ENCODE measurements at places on chromosomes 6 and 20. TPM values are rescaled to one million over a fixed set of nuclear protein-coding genes. Genes with fewer than 3 reads are reported as not detected.

Gene GSTA2
- total RNA-seq, result not detected

Gene GLO1
- 4.3 TPM for total RNA-seq

Gene BHLHE23
- not detected for total RNA-seq

Gene SLC44A4
- total RNA-seq, result 201 TPM

Gene RGS17
- 0.45 TPM for total RNA-seq

Gene NTSR1
- total RNA-seq, result not detected

Gene GMPR
- total RNA-seq, result 29.3 TPM

Gene RFX6
- total RNA-seq, result not detected

DNA sequence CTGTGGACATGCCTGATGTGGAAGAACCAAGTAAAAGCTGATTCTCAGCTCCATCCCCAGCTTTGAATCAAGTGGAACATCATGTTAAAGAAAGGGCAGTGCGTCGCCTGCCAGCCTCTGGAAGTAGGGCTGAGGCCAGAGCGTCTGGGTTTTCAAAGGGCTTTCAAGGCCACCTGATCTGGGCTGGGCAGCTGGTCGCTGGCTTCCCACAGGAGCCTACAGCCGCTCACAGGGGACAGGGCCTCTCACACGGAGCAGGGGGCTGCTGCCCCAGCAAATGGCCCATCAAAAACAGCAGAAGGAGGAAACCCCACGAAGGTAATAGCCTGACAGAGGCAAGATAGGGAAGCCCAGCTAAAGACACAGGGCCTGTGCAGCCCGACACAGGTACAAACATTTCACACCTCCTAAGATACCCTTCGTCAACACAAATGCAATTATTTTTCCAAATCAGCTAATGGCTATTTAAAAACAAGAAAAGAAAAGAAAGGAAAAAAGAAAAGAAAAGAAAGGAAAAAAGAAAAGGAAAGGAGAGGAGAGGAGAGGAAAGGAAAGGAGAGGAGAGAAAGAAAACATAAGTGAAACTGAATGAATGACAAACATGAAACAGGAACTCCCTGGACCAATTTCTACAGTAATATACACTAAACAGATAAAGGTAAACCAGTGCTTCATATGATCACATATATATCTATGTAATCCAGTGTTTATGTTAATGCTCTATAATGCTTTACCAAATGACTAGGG lies 24.8 kb downstream of the RRBP1 start:
- no peaks in the 10 kb centered on the region for H3K27me3 ChIP-seq
- H3K27ac ChIP-seq, result no peak overlapping the region
- peaks cover 62% of the 10 kb centered on the region for H3K36me3 ChIP-seq
- peaks cover 23% of the 10 kb centered on the region for H3K4me1 ChIP-seq
- no peak for DNase-seq

GRCh38 chr6:25866011-25866410 lies 8.0 kb downstream of the SLC17A3 start:
- no peaks in the 10 kb centered on the region for H3K4me1 ChIP-seq
- H3K27ac ChIP-seq, result no peak overlapping the region
- no peak overlapping the region for H3K4me3 ChIP-seq
- no peak for DNase-seq
- H3K36me3 ChIP-seq, result no peaks in the 10 kb centered on the region

DNA sequence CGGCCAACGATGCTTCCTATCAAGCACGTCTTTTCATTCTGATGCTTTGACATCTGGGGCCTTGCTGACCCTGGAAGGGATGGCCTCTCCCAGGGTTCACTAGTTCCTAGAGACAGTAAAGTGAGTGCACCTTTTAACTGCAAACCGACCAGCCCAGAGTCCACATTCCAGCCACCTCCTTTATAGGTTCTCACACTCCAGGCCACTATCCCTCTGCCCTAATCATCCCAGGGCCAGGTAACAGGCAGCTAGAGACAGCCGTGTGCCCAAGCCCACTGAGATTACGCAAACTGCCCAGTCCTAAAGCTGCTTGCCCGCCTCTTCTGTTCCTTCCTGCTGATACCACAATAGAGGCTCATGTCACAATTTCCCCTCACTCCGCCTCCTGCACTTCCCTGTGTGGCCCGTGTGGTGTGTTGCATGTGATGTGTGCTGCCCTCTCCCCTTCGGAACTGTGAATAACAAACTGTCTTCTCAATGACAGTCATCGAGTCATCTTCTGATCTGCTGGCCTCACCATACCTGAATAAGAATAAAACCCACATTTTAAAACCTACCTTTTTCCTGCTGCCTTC lies 123.7 kb upstream of the EXOC2 start:
- H3K27ac ChIP-seq, result no peak overlapping the region
- H3K27me3 ChIP-seq, result no peaks in the 10 kb centered on the region
- peaks cover 11% of the 10 kb centered on the region for H3K4me1 ChIP-seq
- no peak for DNase-seq

DNA sequence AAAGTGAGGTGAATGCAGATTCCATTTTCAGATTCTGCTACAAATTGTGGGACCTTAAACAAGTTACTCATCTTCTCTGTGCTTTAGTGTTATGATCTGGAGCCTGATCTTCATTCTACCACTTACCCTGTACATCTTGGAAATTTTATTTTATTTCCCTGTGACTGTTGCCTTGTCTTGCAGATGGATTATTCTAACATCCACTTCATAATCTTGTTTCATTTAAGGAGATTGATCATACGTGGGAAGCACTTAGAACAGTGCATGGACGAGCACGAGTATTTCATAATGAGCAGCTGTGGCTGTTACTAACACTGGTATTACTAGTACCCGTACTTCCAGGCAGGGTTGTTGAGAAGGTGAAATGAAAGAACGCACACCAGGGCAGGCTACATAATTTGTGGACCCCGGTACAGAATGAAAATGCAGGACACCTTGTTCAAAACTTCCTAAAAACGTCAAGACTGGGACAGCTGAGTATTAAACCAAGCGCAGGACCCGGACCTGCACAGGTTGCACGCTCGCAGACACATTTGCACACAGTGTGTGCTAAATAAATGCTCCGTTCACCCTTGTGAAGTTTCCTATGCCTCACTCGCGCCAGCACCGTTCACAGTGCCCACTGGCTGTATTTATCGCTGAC lies 535 bp upstream of the CCDC170 start:
- peaks cover 18% of the 10 kb centered on the region for H3K4me1 ChIP-seq
- H3K4me3 ChIP-seq, result peak overlapping the region; percentile 60
- H3K27ac ChIP-seq, result peak overlapping the region; percentile 60
- H3K27me3 ChIP-seq, result peaks cover 29% of the 10 kb centered on the region
- DNase-seq, result no peak
- H3K36me3 ChIP-seq, result no peaks in the 10 kb centered on the region

DNA sequence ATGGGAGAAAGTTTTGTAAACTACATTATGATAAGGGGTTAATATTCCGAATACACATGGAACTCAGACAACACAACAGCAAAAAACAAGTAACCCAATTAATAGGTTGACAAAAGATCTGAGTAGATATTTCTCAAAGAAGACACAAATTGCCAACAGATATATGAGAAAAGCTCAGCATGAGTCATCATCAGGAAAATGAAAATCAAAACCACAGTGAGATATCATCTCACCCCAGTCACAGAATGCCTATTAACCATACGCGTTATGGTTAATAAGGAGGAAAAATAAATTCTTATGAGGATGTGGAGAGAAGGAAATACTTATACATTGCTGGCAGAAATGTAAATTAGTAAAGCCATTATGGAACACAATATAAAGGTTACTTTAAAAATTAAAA lies 695.0 kb downstream of the COL12A1 start:
- no peak overlapping the region for H3K4me3 ChIP-seq
- no peaks in the 10 kb centered on the region for H3K36me3 ChIP-seq
- H3K27ac ChIP-seq, result no peak overlapping the region
- H3K4me1 ChIP-seq, result no peaks in the 10 kb centered on the region
- H3K27me3 ChIP-seq, result no peaks in the 10 kb centered on the region
- DNase-seq, result no peak

DNA sequence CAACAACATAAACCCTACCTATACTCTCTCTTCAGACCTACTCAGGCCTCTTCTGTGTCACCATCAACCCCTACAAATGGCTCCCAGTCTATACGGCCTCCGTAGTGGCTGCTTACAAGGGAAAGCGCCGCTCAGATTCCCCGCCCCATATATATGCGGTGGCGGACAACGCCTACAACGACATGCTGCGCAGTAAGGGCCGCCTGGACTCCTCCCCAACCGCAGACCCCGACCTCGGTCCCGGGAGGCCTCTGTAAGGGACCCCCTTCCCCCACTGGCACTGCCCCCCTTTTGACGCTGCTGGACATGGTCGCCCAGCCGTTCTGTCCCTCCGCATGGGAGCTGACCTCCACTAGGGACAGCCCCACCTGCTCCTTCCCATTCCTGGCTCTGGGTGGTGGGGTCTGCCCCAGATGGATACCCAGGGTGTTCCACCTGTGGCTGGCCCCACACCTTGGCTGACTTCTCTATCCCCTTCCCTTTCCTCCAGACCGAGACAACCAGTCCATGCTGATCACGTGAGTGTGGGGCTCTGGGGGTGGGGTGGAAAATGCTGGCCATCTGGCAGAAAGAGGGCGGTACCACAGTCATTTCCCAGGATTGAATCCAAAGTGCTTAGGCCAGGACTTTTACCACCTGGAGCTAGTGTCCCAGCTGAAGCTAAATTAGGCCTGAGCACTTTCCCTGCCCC lies 25.0 kb downstream of the MYH7B start:
- H3K27me3 ChIP-seq, result peaks cover 50% of the 10 kb centered on the region
- peaks cover 12% of the 10 kb centered on the region for H3K4me1 ChIP-seq
- DNase-seq, result peak; percentile 66
- no peaks in the 10 kb centered on the region for H3K36me3 ChIP-seq
- H3K4me3 ChIP-seq, result no peak overlapping the region

DNA sequence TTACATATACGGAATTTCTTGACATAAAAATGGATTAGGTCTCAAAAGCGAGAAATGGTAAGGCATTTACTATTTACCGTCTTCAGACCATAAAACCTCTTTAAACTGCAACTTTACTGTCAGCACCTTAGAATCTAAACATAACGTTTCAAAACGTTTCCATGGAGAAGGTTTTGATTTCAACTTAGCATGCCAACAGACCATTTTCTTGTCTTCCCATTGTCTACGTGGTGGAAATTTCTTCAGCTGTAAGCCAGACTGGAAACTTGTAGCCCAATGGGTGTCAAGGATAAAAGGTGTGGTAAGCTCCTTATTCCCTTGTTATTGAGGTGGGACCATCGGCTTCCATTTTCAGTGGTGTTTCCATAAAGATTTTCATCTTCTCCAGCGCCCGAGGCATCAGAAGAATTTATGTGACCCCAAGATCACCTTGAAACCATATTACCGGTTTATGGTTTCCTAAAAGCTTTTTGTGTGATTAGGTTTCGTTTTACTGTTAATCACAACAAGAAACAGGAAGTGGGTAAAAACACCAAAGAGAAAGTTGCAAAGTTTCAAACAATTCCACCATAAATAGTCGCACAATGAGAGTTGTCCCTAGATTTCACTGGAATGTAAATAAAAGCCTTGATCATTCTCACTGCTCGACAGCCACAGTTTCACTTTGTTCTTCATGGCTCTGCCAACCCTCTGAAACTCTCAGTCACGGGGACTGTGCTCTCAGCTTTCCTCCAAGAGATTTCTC lies 63.0 kb upstream of the CD2AP start:
- no peaks in the 10 kb centered on the region for H3K27me3 ChIP-seq
- DNase-seq, result no peak
- peak overlapping the region; percentile 73 for H3K27ac ChIP-seq

DNA sequence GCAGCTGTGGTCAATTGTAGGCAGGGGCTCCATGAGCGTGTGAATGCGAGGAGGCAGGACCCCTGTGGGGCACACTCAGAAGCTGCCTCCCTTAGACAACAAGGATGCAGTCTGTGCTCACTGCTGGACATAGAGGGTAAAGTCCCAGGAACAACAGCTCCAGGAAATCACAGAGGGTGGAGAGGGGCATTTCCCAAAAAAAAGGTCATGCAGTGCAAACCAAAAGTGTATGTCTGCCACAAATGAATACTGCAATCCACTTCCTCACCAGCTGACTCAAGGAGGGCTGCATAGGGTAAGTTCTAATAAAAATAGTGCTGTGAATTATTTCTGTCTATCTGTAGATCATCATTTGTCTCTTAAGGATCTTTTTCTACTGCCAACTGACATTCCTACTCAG lies 95.8 kb downstream of the RNF182 start:
- H3K4me3 ChIP-seq, result no peak overlapping the region
- no peaks in the 10 kb centered on the region for H3K4me1 ChIP-seq
- H3K27me3 ChIP-seq, result peaks cover 3% of the 10 kb centered on the region
- no peaks in the 10 kb centered on the region for H3K36me3 ChIP-seq
- DNase-seq, result no peak
- H3K27ac ChIP-seq, result no peak overlapping the region

DNA sequence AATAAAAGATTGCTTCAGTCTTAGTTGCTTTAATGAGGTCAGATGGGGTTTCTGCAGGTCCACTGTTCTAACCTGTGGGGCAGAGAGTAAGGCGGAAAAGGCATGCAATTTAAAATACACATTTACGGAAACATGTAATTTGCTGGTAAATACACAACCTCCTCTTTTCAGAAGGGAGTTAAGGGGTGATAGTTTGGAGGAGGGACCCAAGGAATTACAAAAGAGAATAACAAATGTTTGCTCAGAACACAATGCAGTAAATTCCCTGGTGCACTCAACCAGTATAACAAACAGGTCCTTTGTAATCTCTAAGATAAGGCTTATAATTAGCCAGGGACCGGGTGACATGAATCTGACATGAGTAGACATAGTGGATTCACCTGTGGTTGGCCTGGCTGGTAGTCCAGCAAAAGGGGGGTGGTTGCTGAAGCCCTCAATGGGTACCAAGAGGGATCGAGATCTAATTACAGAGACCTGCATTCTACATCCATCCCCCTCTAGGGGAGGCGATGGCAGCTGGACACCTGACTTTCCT lies 295.1 kb downstream of the PHACTR1 start:
- no peak overlapping the region for H3K27ac ChIP-seq
- DNase-seq, result no peak
- no peak overlapping the region for H3K4me3 ChIP-seq
- no peaks in the 10 kb centered on the region for H3K27me3 ChIP-seq
- H3K4me1 ChIP-seq, result peaks cover 25% of the 10 kb centered on the region
- no peaks in the 10 kb centered on the region for H3K36me3 ChIP-seq

GRCh38 chr20:63402860-63403220 lies 41.7 kb upstream of the CHRNA4 start:
- no peaks in the 10 kb centered on the region for H3K36me3 ChIP-seq
- no peak for DNase-seq
- no peak overlapping the region for H3K27ac ChIP-seq
- peaks cover 87% of the 10 kb centered on the region for H3K27me3 ChIP-seq
- no peaks in the 10 kb centered on the region for H3K4me1 ChIP-seq

DNA sequence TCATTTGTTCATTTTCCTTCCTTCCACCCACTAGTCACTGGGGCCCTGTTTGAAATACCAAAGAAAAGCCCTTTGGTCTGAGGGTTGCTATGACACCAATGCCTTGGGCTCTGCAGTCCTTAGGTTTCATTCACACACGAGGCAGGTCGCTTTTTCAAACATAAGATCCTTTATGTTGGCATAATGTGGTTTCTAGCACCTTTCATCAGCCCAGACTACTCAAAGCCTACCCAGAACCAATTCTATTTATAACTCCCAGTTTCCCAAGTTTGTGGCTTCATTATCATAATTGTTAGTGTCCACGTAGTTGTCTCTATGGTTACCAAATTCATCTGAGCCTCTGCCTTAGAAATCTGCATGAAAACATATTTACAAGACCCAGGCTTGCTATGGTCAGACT lies 6.6 kb upstream of the TP53RK start:
- no peaks in the 10 kb centered on the region for H3K36me3 ChIP-seq
- peak; percentile 59 for DNase-seq
- H3K4me1 ChIP-seq, result no peaks in the 10 kb centered on the region
- no peak overlapping the region for H3K4me3 ChIP-seq
- peaks cover 7% of the 10 kb centered on the region for H3K27me3 ChIP-seq
